SHP77 (cell line): ENCODE measurements at places on chromosomes 11 and 22.

DNA sequence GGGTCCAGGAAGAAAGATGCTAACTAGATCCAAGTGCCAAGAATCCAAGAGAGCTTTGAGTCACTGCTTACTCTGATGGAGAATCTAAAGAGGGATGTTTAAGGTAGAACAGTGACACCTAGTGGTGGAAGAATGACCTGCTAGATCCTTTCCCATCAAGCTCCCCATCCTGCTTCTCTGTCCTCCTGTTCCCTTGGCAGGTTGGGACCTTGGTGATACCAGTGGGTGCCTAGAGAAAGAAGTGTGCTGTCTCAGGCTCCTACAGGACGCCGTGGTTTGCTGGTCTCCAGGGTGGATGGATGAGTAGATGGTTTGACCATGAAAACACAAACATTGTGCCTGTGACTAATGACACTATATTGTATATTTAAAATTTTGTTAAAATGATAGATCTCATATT is 383.7 kb downstream of the TMEM135 start:
- DNase-seq: peak; percentile 34

- DNase-seq: no peak
Measured at GRCh38 chr22:40951795-40952605, 822 bp downstream of the RBX1 start.

DNA sequence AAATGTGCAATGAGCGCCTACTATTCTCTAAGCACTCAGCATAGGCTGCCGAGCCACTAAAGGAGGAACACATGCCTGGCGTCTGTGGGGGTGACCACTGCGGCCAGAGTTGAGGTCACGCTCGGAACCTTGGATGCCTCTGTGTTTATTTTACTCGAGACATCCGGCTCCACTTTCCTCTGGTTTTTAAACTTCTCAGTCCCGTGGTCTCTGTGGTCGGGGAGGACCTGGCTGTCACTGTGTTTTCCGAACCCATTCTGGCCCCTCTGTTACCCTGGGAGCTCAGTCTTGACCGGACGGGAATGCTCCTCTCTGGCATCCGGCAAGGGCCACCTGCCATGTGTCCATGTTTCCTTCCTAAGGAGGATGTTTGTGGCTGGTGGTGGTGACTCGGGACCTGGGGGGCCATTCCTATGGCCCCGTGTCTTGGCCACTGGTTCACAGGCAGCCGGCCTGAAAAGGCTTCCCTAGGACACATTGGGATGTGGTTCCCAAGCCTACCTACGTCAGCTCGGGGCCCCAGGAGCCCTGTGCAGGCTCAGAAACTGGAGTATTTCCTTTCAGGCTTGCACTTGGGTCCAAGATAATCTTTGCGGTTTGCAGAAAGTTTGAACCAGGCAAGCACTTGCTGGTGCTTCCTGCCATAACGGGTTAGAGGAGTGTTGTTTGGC is 46.7 kb upstream of the PARVG start:
- no peak for DNase-seq

GRCh38 chr11:27266125-27266524 is 96.9 kb downstream of the CCDC34 start:
- no peak for DNase-seq

DNA sequence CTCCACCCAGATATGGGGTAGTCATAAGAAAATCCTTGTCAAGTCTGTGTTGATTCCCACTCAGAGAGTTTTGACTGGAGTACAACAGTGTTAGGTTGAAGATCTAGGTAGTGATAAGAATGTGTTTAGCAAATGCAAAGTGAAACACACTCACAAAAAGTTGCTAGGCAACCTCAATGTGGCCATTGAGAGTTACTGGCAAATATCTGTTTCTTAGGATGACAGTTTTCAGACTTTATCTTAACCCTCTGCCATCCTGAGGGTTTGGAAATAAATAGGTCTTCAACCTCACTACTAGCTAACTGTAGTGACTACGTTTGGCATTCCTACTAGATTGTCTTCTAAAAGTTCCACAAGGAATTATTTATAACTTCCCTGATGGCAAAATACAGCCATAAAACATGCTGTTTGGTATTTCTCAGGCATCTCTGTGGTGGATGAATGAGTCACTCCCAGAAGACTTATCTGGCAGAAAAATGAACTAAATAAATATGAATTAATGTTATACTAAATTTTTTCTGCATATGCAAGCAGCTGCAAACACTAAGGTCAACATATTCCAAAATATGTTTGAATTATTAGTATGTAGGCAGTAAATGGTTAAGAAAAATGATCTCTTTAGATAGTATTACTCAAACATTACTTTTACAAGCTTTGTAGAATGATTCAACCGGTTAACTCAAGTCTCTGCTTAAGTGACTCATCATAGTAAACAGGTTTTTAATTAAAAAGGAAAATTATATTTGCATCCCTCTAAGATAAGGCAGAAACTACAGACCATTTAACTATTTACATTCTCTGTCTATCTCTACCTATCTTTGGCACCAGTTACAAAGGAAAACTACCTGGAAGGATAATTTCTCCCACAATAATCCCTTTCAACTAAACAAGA is 17.1 kb upstream of the SYTL2 start:
- no peak for DNase-seq

GRCh38 chr11:130301002-130301401 is 13.7 kb downstream of the ZBTB44 start:
- DNase-seq: no peak

DNA sequence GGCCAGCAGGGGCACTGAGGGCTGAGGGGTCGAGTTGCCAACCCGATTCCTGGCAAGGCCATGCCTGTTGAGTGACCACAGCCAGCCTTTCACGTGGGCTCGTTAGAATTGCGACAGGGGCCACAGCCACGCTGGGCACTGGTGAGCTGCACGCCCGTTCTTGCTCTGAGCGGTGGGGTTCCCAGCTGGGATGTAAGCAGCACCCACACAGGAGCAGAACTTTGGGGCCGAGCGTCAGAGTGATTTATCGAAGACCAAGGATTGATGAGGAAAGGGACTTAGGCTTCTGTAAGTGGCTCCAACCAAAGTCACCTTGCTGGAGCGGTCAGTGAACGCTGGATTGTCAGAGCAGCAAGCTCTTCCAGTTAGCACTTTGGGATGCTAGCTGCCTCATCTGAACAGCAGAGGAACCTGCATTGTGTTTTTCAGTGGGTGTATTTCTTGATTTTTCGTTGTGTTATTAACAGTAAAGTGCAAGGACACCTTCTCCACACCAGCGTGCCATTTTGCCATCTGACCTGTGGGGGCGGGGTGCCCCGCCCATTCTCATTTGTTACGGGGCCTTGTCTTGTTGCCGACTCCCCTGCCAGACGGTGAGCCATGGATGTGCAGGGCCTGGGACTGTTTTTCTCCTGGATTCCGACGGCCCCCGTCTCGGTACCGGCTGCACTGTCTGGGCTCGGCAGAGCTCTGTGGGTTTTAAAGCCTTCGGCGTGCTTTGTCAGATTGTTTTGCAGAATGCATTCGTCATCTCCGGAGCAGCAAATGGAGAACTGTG is 202.5 kb downstream of the TBC1D22A start:
- DNase-seq: no peak

DNA sequence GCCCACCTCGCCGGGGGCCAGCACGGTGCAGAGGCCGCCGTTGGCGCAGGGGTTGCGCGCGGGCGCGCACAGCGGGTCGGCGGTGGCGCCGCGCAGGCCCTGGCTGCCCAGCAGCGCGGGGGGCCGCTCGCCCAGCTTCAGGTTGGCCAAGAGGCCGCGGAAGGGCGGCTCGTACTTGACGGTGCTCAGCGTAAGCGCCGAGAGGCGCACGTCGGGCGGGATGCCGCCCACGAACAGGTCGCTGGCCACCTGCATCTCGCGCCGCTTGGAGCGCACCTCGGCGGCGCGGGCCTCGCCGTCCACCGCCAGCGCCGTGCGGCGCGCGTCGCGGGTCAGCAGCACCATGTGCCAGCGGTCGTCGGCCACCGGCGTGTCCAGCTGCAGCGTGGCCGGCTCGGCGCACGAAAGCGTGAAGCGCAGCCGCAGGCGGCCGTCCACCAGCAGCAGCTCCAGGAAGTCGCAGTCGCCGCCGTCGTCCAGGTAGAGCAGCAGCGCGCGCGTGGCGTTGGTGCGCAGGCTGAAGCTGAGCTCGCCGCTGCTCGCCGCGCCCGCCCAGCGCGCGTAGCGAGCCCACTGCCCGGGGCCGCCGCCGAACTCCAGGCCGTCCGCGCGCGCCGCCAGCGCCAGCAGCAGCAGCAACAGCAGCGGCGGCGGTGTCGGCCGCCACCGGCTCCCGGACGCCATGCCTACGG is 9.8 kb downstream of the NRXN2 start:
- no peak for DNase-seq

GRCh38 chr11:108973402-108974162 is 308.7 kb downstream of the DDX10 start:
- no peak for DNase-seq

DNA sequence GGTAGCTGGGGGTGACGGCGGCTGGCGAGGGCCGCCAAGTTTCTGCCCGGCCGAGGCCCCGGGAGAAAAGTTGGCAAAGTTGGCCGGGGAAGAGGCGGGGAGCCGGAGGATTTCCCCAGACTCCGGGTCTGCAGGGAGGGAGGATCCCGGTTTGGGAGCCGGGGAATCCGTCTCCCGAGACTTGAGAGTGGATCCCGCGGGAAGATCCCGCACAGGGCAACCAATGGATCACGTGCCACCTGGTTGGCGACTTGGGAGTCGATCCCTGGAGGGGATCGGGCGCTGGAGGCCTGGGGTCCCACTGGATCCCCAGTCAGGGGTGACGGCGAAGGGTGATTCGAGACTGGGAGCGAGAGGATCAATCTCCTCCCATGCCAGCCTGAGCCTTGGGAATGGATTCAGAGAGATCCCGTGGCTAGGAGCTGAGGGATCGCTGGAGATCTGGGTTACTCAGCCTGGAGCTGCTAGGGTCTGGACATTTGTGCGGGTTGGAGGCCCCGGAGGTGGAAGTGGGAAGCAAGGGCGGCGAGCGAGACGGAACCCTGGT is 394 bp downstream of the KIAA1671 start:
- peak; percentile 73 for DNase-seq

GRCh38 chr11:116590844-116591570 is 181.8 kb downstream of the BUD13 start:
- DNase-seq: no peak

GRCh38 chr22:28923826-28924732 is 40.7 kb downstream of the ZNRF3 start:
- peak; percentile 74 for DNase-seq

DNA sequence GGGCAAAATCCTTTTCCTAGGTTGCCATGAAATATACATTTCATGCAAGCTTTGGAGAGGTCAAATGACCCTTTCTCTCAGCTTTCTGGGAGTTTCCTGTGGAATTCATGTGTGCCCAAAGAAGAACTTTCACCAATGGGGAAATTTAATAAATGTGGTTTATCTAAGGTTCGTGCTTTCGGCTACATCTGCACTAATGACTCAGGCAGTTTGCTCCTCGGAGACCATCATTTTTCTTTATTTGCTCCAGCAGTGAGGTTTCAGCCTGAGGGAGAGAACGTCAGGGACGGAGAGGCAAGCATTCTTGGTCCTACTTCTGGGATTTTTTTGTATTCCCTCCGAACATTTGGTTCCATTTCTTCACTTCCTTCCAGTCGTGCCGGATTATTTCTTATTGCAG is 85.2 kb downstream of the FLI1 start:
- DNase-seq: no peak

DNA sequence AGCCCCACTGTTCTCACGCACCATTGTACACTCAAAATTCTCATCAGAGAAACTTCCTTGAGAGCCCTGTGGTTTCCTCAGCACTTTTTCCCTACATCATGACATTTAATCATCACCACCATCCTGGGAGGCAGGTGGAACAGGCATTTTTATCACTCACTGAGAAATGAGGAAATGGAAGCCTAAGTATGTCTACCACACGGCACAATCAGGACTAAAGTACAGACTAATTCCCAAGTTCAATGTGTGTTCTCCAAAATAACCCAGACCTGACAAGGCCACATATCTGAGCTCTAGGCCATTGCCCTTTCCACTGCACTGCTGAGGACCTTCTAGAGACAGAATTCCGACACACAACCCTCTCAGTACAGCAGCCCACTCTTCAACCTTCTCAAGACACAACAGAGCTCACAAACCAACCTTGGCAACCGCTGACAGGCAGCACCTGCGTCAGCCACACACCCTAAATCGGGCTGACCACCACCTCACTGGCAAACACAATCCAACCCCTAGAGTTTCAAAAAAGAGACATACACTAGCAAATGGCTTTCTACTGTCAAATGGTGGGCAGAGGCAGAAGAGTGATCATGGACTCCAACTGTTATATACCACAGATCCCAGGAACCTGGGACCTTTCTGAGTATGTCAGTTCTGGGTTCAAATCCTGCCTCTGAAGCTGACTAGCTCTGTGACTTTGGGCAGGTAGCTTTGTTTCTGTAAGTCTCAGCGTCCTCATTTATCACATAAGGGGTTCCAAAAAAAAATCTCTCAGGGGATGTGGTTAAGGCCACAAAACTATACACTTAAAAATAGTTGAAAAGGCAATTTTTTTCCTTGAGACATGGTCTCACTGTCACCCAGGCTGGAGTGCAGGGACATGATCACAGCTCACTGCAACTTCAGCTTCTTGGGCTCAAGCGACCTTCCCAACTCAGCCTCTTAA is 16.3 kb downstream of the SMCO4 start:
- no peak for DNase-seq

DNA sequence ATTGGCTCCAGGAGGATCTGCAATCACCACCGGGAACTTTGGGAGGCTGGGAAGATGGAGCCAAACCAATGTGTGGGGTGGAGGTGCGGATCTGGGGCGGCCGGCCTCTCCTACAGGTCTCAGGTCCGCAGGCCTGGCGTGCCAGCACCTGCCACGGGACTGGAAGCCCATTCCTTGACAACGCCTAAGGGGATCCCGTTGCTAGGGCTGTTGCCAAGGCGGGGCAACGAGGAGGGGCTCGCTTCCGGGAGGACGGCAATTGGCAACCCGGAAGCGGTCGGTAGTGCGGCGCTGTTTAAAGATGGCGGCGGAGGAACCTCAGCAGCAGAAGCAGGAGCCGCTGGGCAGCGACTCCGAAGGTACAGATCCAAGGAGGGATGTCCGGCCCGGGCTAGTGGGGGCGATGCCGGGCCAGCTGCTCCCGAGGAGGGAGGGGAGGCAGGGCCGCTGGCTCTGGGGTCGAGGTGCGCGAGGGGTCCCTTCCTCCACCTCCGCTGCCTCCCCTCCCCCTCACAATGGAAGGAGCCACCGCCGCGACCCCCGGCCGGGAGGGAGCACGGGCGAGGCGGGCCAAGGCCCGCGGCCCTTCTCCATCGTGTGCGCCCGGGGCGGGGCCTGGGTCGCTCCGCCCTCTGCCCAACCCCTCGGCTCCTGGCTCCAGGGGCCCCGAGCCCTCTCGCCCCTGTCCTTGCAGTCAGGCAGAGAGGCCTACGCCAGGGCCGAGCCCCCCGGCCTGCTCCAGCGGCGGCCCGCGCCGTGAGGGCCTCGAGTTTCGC is at the start of gene OTUB1:
TSS of gene OTUB1 (plus strand) at position 283 of the 776 bp plus-strand sequence. CDS start at position 302, 19 bp downstream.
- peak; percentile 95 for DNase-seq

DNA sequence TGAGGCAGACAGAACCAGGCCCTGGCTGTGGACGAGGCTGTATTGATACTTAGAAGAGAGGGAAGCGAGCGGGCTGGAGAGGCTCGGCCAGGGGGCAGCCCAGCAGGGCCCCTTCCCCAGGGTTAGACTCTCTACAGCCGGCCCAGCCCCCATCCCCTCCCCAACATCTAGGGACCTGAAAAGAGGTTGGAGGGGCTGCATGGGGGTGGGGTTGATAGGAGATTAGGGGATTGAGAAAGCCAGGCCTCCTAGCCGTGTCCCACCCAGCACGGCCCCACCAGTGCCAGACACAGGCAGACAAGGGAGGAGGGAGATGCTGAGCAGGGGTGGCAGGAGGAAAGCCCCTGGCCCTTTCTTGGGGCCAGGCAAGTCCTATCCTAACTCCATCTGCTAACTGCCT is 5.7 kb downstream of the LSP1 start:
- DNase-seq: no peak
